Activated naive CD8-positive, alpha-beta T cell treated with anti-CD3 and anti-CD28 coated beads, Interleukin-2, amount 50 U/mL, for 16 hours (primary cell): ENCODE measurements at places on chromosomes 2 and 18.

DNA sequence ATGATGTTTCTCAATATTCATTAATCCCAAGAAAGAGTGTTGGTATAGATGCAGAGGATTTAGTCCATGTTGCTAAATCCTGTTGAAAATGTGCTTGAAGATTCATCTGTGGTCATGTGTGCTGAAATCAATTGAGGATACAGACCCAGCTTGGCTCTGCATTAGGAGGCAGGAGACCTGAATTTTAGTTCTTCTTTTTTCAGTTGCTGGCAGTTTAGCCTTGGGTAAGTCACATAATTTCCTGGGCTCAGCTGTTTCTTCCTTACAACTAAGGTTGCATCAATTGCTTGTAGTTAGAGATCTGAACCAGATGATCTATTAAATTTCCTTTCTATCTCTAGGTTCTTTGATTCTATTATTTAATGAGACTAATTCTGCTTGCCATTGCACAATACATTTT, 54.4 kb downstream of the SETBP1 start:
- no peak for DNase-seq

DNA sequence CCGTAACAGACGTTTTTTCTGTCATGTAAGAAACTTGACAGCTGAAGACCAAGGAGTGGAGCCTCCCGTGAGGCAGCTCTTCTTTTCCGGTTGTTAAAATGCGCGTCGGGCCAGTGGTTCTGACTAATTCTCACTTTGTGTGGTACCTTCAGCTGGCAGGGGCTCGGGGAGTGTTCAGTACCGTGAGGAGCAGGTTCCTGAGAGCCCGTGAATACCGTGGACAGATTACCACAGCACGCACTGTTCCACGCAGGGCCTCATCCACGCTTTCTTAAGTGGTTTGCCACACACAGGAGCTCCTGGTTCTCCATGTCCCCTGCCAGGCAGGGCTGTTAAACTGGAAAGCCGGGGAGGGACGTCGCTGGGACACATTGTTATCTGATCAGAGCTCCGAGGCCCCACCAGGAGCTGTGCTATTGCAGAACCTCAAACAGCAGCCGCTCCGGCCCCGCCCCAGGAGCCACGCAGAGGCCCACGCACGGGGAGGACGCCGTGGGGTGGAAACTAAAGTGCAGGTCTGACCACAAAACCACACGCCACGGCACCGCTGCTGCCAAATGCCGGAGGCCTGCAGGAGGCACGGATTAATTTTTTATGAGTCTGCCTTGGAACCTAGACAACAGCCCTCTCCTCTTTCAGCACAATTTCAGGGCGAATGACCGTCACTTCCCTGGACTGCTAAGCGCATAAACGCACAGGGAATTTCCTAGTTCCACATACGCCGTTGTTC, 43.3 kb downstream of the NFATC1 start:
- no peak for DNase-seq

GRCh38 chr2:28442328-28442727, 49.7 kb downstream of the FOSL2 start:
- DNase-seq, result no peak

GRCh38 chr2:241950413-241951315, 81.1 kb downstream of the RTP5 start:
- DNase-seq, result peak; percentile 14

DNA sequence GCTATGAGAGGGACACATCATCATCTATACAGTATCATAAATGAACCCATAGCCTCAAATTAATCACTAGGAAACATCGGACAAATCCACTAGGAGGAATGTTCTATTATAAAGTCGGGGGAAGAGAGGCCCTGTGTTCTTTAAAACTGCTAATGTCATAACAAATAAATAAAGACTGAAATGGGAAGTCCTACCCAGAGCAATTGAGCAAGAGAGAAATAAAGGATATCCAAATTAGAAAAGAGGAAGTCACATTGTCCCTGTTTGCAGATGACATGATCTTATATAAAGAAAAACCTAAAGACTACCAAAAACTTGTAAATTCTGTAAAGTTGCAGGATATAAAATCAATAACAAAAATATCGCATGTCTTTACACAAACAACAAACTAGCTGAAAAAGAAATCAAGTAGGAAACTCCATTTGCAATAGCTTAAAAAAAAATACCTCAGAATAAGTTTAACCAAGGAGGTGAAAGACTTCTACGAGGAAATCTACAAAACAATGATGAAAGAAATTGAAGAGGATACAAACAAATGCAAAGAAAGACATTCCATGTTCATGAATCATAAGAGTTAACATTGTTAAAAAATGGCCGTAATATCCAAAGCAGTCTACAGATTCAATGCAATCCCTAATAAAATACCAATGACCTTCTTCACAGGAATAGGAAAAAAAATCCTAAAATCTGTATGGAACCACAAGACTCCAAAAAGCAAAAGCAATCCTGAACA, 30.6 kb downstream of the RTN4 start:
- no peak for DNase-seq

- DNase-seq, result no peak
These were observed 258.5 kb upstream of the REV1 start for GRCh38 chr2:99748344-99748743.
